ENCODE measurements at places on chromosomes 12 and 14.
A peak's percentile ranks its signal among the peaks of the same experiment; 100 is the strongest.

DNA sequence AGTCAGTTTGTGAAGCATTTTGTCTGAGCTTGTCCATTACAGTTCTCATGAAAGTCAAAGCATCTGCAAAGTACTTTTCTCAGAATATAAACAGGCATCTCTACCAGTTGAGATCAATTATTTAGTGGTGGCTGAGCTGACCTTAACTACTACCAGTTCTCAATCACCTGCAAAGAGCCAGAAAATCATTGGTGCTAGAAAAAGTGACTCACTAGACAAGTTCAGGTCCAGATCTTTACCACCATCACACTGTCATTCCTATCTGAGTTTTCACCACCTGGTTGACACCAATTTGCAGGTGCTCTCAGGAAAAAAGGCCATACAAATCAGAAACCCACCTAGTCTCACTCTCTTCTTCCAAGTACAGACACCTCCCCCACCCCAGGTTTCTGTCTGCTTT, 33.3 kb downstream of the ITPR2 start:
- no peak for DNase-seq

GRCh38 chr12:52182384-52182783, 9.4 kb downstream of the KRT80 start:
- no peak for DNase-seq

- peak; percentile 81 for DNase-seq
These were observed 11.3 kb upstream of the ABHD12B start for GRCh38 chr14:50860478-50861086.

- no peak for DNase-seq
These were observed 38.2 kb upstream of the MAP1LC3B2 start for GRCh38 chr12:116520801-116521471.

GRCh38 chr12:106342397-106343213, 14.9 kb upstream of the POLR3B start:
- DNase-seq, result peak; percentile 3

DNA sequence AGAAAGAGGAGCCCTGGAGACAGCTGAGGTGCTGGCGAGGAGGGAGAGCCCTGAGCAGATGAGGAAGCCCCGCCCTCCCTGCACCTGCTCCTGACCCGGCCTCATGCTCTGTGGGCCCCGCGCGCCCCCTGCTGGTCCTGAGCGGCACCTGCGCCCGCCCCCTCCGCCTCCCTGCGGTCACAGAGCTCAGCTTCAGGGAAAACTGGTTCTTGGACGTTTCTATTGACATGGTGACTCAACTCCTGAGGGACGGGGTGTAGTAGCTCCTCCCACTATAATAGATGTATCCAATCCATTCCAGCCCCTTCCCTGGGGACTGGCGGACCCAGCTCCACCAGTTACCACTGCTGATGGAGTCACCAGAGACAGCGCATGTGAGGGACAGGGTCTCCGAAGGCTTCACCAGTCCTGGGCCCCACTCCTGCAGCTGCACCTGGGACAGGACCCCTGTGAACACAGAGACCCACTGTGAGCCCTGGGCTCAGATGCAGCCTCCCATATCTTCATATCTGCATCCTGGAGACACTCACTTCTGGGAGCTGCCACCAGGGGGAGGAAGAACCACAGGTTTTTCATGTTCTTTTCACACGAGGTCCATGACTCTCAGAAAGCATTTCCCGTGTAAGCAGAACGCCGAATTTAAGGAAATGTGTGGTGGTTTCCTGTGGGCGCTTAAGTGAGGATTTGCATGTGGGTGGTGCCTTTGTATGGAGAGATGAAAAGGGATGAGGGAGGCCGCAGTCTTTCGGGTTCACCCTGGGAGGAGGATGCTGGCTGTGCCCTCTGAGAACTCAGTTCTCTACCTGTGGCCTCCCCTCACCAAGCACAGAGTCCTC, 1346.4 kb downstream of the TMEM121 start:
- peak; percentile 82 for DNase-seq

- DNase-seq, result no peak
These were observed 192.3 kb downstream of the C12orf42 start for GRCh38 chr12:103303484-103303883.

DNA sequence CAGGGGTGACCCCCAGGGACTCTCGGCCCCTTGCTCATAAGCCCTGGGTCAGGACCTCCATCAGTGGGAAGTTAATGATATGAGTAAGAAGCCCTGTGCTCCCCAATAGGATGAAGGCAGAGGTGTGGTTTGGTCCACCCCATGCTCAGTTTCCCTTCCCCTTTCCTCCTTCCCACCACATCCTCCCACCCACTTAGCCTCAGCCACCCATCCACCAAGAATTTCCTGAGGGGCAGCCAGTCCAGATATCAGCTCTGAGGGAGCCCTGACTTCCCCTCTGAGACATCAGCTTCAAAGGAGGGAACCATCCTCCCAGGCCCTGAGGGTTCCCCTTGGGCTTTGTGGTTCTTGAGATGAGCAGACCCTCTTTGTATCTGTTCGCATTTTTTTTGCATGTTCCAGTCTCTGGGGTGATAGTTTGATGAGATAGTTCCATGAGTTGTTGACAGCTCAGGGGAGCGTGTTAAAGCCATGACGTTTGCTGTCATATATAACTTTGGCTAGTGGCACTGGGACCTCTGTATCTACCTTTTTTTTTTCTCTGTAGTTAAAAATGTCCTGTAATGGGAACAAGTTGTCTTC, 71.2 kb downstream of the LGMN start:
- no peak for DNase-seq

GRCh38 chr12:99984271-99985128, at the start of gene ANKS1B:
Gene ANKS1B, minus strand, starts transcription at chr12:99984936. Its CDS starts 699 bp downstream, at chr12:99984237.
- peak; percentile 27 for DNase-seq

DNA sequence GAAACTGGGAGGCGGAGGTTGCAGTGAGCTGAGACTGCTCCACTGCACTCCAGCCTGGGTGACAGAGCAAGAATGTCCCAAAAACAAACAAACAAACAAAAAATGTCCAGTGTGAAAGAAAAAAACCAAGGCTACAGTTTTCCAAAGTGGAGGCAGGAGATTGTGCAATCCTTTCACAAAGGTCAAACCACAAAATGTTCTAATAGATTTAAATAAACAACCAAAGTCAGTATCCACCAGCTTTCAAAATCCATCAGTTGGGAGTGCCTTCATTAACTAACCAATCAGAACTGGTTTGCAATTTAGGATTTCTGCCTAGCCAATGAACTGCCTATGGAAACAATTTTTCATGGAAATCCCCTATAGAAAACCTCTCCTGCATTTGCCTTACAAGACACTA, 52.3 kb upstream of the TRIM9 start:
- no peak for DNase-seq

DNA sequence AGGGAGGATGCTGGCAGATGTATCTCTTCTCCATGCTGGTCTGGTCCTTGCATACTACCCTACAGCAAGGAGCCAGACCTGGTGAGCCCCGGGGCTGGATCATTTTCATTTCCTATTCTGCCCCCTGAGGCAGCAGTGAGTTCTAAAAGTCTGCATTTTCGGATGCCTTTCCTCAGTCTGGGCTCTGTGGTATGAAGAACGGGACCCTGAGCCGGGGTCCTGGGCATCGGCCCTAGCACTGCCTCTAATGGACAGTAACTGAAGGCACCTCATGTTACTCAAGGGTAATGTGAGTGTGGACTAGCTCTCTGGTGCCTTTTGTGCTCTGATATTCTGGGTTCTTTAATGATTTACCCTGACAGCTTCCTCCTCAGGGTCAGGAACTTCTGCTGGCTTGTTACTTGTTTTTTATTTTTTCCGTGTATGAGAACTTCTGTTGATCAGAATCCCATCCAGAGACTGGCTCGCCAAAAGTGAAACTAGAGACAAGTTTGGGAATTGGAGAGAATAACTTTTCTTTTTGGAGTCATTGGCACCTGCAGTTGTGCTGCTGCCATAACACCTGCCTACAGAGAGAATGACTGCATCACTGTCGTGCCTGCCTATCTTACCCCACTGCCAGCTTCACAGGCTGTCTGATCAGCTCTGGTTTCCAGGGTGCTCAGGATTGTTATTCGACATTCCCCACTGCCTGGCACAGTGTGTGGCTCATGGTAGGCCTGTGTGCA, 62.3 kb downstream of the SUSD6 start:
- DNase-seq, result no peak
